ENCODE measurements at places on chromosomes 5 and 9.

DNA sequence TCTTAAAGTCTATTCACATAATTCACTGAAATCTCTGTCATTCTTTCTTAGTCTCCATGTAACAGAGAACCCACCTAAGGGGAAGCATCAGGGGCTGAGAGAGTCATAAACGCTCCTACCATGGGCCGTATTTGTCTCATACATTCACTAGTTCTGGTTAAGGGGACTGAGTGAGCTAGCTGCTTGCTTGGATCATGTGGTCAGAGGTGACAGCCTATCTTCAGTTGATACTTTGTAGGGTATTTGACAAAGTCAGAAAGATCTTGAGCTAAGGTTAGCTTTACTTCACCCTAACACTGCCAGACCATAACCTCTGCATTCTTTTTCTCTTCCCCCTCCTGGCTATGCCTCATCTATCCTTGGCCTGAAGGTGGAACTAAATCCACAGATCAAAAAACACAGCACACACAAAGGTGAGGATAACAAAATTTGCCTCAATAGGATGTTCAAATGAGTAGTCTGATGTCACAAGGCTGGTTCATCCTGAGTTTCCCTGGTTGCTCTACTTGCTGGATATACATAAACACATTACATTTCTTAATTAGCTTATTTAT, 66.5 kb downstream of the MARCHF3 start:
- no peak for DNase-seq

DNA sequence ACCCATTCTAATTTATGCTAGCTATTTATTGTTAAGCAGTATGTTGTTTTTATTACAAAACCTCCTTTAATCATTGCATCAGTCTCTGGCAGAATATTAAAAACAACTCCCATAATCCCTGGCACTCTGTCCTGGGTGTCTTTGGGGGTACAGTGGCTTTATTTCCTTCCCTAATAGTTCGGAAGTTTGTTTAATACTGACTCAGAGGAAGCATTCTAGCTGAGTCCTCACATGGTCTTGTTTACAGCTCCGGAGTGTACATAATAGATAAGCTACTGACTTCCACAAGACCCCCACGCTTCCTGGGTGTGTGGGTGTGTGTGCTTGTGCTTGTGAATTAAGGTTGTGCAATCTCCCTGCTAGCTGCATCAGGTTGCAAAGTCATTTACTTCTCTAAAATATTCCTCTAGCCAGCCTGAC, 149.8 kb upstream of the CDKN2B start:
- peak; percentile 97 for DNase-seq

GRCh38 chr9:98978231-98978681, 34.5 kb downstream of the COL15A1 start:
- DNase-seq, result peak; percentile 9

DNA sequence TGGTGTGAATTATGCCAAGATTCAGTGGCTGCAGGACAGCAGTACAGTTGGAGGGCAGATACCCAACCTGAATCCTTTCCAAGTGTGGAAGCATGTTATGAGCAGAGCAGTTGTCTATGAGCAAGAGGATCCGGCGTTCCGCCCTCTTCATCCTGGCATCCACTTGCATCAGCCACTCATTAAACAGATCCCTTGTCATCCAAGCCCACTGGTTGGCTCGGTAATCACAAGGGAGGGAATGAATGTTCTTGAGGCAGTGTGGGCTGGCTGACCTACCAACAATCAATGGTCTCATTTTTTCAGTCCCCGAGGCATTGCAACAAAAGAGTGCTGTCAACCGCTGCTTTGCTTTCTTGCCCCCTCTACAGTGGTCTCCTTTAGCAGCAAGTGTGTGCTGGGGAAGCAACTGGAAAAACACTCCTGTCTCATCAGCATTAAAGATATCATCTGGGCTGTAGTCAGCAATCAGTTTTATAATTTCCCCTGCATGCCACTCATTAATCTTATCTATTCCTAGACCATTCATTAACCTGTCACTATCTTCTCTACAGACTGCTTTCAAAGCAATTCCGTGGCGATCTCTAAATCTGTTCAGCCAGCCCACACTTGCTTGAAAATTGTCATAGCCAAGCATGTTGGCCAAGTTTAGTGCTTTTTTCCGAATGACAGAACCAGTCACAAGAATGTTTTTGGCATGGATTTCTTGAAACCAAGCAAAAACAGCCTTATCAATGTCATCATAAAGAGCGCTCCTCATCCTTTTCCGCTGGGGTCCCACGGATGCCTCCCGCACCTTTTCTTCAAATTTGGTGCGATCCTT, 4.9 kb downstream of the TIGD6 start:
- DNase-seq, result no peak

GRCh38 chr9:115209601-115210306, 91.8 kb upstream of the TNC start:
- DNase-seq, result peak; percentile 77

DNA sequence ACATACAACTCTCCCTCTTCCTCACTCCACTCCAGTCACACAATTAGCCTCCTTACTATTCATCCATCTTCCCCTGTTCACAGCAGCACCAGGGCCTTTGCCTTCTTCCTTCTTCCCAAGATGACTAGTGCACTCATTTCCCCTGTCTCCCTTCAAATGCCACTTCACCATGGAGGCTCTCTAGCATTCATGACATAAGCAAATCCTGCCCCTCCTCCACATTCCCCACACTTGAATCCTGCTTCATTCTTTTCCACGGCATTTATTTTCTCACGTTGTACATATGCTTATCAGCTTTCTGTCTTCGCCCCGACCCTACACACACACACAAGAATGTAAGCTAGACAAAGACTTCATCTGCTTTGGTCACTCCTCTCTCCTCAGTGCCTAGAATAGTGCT, 133.3 kb downstream of the CDK5RAP2 start:
- DNase-seq, result no peak

- no peak for DNase-seq
Observed at GRCh38 chr9:38074441-38074961, 5.5 kb upstream of the SHB start.

DNA sequence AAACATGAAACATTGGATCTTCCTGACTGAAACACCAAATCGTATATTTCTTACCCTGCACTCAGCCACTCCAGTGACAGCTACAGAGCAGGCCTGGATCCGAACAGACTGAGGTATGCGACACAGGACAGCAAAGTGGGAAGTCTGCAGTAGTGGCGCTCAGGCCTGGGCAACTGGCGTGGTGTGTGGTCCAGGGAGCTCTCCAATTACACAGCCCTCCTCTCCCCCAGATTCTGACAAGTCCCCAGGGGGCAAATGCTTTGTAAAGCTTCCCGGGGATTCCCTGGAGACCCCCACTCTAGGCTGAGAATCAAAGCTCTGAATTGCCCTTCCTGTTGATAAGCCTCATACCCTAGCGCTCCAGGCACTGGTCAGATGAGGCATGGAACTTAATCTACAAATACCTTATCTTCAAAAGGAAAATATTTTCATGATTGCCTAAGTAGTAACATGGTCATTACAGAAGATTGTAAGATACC, 104.8 kb upstream of the ERCC6L2 start:
- no peak for DNase-seq

DNA sequence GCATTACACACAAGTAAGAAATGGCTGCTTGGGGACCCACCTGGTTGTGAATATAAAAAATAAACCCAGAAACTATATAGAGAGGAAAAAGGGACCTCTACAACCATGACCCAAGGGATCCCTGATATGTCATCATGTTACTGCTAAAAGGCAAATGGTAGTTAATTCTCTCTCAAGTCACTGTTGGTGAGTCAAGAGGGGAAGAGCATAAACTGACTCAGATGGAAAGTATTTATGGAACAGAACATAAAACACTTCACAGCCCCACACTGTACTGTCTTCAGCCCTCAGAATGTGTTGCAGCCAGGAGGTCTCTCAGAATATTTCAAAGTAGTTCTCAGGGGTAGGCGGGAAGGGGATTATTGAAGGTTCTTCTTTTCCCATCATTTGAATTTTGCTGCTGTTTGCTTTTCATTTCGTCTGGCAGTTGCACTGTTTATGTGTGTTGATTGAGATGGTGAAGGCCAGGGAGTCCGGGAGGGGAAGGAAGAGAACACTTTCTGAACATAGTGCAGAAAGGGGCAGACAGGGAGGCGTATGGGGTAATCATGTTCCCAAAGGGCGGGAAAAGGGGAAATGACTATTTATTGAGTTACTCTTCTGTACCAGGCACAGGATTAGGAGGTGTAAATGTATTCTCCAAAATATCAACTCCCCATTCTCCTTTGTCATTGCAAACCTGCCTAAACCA, 85.5 kb downstream of the TEK start:
- peak; percentile 86 for DNase-seq

DNA sequence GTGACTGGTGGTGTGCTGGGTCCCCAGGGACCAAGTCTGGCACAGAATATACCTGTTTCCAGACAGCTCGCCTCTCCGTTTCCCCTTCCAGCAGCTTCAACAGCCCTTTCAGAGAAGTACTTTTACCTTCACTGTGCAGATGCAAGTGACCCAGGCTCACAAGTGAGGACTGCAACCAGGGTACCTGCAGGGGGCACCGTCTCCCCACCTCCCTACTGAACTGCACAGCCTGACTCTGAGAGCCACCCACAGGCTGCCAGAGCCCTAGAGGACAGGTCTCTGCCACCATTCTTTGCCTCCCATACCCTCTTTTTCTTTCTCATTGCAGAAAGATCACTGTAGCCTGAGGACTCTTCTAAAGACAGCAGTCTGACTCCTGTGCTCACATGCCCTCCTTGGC, 15.4 kb downstream of the IL9 start:
- no peak for DNase-seq

GRCh38 chr5:172002310-172002709, 4.1 kb downstream of the FBXW11 start:
- peak; percentile 47 for DNase-seq

GRCh38 chr5:135980620-135981019, 25.8 kb upstream of the LECT2 start:
- DNase-seq, result no peak

DNA sequence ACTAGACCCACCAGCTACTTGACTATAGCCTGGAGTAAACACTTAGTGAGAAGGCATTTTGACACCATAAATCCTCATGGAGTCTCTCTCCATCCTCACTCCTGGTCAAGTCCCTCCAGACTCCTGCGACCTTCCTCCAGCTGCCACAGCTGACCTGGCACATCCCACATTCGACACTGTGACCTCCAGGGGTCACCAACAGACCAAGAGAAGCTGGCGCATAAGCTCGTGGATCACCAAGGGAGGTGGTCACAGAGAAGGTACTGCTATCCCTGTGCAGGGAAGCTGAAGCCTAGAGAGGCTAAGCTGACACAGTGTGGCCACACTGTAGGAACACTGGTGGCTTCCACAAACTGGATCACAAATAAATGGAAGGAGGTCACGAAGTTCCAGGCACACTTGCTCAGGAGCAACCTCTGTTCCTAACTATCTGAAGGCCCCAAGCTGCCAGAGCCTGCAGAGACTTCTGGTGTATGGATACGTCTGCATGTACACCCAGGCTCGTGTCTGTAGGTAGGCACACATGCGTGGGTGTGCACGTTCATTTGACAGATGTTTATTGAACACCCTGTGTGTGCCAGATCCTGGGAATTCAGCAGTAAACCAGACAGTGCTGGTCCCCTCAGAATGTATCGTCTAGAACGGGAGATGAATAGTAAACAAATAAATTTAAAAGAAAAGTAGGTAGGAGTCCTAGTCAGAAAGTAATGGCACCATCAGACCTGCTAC, 104.4 kb downstream of the C5orf15 start:
- no peak for DNase-seq

DNA sequence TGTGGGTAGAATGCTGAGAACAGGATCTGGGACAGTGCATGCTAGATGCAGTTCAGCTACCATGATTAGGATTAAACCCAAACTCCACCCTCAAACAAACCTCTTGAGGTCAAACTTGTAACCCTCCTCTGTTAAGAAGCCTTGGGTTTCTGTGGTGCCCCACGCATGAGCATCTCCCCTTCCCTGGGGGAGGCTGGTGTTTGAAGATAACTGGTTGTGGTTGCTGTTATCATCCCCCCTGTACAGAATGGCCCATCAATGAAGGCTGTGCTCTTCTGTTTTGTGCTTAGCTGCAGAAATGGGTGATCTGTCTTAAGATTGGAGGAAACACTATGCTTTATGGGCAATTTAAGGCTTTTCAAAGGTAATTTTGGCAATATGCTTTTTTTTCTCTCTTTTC, 4.4 kb upstream of the DAB2IP start:
- DNase-seq, result no peak

GRCh38 chr9:123406691-123407216, 50.8 kb downstream of the CRB2 start:
- DNase-seq, result peak; percentile 10

DNA sequence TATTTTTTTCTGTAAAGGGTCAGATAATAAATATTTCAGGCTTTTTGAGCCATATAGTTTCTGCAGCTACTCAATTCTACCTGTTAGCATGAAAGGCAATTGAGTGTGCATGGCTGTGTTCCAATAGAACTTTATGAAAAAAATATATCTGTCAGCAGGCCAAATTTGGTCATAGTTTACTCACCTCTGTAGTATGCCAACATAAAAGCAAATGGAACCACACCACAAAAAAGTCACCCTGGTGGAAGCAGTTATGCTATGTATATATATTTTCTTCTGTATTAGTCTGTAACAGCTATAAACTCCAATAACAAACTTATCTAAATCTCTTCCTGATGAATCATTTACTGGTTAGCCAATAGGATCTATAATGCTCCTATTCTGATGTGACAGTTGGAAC, 3.4 kb downstream of the SLC38A9 start:
- no peak for DNase-seq

GRCh38 chr9:114334490-114334889, 4.8 kb downstream of the ORM2 start:
- no peak for DNase-seq

DNA sequence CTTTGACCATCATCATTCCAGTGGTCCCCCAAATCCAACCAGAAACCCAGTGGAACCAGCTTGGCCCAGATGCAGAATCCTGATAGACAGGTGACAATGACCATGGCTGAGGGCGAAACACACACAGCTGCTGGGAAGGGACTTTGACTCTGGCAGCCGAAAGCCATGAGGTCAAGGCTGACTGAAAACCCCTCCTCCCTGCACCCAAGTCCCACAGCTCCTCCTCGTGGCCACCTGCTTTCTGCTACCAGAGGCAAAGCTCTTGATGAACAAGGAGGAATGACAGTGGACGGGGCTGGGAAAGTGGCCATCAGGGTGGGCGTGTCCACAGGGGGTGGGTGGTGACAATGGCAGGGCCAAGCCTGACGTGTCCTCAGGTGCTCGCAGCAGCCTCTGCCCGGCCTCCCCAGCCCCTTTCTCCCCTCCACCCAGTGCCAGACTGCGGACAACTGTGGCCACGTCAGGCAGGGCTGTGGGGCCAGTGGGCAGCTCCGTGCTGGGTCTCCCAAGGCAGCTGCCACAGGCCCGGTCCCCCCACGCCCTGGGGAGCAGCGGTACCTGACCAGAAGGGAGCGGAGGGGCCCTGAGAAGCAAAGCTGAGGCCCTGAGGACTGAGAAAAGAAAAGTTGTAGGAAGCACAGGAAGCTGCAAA, 30.8 kb upstream of the SARDH start:
- DNase-seq, result no peak

DNA sequence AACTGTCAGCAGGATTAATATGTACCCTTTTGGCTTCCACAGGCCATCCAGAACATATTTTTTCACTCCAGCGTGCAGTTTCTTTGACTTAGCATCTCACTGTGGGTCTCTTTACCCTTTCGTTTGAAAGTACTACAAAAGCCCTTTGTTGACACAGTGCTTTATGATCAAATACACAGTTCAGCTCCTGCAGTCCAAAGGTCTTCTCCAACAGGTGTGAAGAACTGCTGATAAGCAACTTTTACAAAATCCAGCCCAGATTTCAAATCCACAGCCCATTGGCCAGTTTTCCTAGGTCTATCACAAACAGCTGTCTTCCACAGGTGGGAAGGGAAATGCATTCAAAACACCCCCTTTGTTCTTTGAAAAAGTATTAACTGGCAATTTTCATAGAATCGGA, 54.8 kb downstream of the MYO10 start:
- DNase-seq, result no peak
